ENCODE measurements at places on chromosomes 7 and 10.

GRCh38 chr10:77456414-77456813 is 181.2 kb downstream of the KCNMA1 start:
- DNase-seq = no peak

DNA sequence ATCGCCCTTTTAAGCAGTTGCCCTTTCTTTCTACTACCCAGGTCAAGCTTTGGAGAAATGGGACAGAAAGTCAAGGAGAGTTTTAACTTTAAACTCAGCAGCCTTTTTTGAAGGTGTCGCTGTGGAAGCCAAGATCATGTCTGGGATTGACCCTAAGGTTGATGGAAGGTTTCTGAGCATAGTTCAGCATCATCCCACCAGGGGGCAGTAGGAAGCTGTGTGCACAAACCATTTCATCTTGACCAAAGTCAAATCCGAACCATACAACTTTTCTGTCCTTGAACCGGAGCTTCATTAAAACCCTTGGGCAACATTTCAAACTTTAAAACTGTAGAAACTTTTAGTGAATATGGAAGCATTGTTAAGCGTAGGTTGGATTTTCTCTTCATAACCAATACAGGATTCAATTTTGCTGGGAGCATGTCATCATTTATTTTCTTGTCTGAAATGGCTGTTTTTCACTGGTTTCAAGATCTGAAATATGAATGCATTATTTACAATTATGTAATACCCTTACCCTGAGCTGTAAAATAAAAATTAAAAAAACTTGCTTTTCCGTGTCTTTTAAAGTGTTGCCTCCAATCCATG is 214.4 kb upstream of the KIAA1217 start:
- peak; percentile 34 for DNase-seq

DNA sequence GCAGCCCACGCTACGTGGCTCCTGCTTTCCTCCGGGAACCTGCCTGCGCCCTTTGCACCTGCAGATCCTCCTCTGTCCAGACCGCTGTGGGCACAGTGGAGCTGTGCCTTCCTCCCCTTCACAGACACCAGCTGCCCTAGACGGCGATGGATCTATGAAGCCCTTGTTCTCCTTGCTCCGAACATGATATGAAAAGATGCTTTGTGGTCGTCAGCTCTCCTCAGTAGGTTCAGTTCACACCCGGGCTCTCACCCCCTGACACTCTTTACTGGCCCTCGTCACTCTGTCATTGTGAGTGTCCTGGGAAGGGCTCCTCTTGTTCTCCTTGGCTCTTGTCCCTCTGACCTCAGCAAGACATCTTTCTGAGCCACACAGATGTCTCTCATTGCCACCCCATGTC is 4.2 kb downstream of the ZNF488 start:
- DNase-seq = no peak

GRCh38 chr7:44403775-44404174 is 78.4 kb upstream of the CAMK2B start:
- DNase-seq = no peak

DNA sequence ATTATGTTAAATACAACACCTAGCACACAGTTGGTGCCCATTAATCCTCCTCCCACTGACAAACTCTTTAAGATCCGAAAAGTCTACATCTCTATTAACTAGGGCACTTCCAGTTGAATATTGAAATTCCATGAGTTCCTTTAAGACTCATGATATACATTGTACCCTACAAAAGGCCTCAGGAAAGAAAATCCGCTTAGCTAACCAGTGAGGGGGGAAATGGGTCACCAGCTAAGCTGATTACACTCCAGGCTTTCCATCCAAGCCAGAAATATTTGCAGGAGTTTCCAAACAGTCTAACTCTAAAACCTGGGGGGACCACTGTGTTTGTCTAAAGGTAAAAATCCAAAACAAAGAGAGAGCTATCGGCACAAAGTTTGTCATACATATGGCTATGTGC is 1.3 kb upstream of the LRIT2 start:
- DNase-seq = no peak

DNA sequence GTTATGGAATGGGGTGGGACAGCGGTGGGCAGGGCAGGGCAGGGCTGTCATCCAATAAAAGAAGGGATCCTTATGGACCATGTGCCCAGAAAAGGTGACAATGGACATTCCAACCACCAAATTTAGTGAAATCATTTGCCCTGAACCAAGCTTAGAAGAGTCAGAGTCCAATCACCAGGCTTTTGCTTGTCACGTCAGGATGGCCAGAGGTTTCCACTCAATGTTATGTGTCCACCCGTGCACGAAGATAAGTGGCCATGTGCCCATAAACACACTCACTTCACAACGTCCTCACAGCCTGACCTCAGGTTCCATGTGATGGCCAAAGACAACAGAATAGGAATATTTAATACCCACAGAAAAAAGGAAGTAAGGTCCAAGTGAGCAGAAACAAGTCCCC is 36.6 kb upstream of the PLPP4 start:
- no peak for DNase-seq

GRCh38 chr10:71864911-71865361 is 13.9 kb upstream of the PSAP start:
- peak; percentile 89 for DNase-seq

All from foreskin fibroblast (primary cell).